SJSA1 (cell line): ENCODE measurements at places on chromosomes 3 and 15. TPM values are rescaled to one million over a fixed set of nuclear protein-coding genes. Genes with fewer than 3 reads are reported as not detected.

H1-8 gene
- total RNA-seq = not detected in 2 replicates

- no peak for DNase-seq
These were observed 10.6 kb downstream of the TMEM158 start for GRCh38 chr3:45215466-45215865.

SLC49A4 gene
- 10.4 and 12.0 TPM in 2 replicates for total RNA-seq

DNA sequence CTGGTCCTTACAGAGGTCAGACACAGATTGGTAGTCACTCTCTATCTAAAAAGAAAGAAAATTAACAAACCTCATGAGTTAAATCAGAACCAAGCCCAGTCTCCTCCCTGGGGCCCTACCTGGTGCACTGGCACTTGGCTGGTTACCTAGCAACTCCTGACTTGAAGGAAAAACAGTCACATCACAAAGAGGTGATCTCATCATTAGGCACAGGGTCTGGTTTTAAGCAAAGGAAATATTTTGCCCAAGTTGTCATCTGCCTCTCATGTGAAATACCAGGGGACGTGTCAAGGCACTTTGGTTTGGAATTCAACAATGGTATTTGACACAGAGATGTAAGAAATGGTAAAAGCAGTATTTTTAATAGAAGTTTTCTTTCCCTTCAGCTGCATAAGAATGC is 47.7 kb upstream of the FMN1 start:
- DNase-seq = peak; percentile 42

DNA sequence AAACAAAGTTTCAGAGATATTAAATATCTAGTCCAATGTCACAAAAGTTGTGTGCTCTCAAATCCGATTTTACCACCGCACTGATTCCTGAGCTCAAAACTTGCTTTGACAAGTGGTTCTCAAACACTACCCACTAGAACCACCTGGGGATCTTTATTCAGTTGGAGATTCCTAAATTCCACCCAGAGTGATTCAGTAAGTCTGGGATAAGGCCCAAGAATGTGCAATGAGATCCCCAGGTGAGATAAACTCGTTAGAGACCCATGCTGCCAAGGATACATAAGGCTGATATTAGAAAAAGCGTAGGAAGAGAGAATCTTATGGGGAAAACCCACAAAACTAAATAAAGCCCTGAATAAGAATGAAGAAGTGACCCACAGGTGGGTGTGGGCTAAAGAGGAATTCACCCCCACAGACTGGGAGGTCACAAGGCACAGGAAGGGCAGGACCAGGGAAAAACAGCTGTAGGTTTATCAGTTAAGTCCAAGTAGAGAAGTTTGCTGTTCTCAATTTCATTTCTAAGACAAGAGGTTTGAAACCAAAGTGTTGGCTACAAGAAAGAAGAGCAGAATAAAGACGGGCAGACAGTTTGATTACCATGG is 11.5 kb upstream of the RPS17 start:
- no peak for DNase-seq

GRCh38 chr3:133562376-133562775 is 11.1 kb upstream of the CDV3 start:
- DNase-seq = no peak

- no peak for DNase-seq
These were observed 108.8 kb upstream of the UMPS start for GRCh38 chr3:124621498-124621897.

DNA sequence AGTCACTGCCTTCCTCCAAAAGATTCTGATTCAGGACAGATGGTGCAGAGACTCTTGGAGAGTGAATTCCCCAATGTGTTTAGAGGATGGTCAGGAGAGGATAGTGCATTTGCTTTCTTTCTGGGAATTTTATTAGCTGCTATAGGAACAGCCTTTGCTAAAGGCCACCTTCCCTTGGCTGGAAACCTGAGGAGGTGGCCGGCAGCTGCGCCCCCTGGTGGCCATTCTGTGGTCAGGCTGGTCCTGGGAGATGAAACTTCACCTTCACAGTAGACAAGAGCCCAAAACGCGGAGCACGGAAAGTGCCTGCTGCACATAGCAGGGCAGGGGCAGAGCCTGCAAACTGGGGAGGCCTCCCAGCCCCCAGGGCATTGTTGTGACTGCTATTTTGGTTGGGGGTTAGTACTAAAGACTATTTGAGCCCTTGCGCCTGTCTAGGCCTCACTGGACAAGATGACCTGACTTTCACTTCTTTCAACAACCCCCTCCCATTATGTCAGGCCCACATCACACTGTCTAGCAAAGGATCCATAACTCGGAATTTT is 34.3 kb downstream of the SEC22C start:
- DNase-seq = peak; percentile 51

DNA sequence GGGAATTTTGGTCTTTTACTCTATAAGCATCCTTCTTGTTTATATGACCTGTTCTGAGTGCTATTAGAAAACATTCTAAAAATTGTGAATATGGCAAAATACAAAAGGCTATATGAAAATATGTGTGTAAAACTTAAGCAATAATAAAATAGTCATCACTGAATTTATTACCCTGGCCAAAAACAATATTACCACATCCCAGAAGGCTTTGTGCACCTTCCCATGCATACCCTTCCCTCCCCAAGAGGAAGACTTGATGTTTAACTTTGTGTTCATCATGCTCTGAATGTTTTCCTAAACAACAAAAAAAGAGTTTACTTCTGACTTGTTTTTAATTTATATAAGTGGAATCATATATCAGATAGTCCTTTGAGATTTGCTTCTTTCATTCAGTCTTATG is 155.1 kb upstream of the TNIK start:
- no peak for DNase-seq

- DNase-seq = no peak
These were observed 183.7 kb downstream of the FRMD5 start for GRCh38 chr15:44011238-44011854.

SLCO2A1 gene
- 0.16 TPM in 1 of 2 replicates, not detected in the other for total RNA-seq
